ENCODE measurements at places on chromosomes 6 and 20. TPM values are rescaled to one million over a fixed set of nuclear protein-coding genes. Genes with fewer than 3 reads are reported as not detected.

IL17F gene
- not detected for total RNA-seq

DEFB124 gene
- not detected for total RNA-seq

ADNP gene
- total RNA-seq: 139 TPM

POM121L2 gene
- not detected for total RNA-seq

AGPAT1 gene
- 136 TPM for total RNA-seq

TOX2 gene
- 11.0 TPM for total RNA-seq

SH3BGRL2 gene
- 47.2 TPM for total RNA-seq

KCNK16 gene
- total RNA-seq: not detected

All from glutamatergic neuron (in vitro differentiated cells).